ENCODE measurements at places on chromosomes 1 and 21.
A peak's percentile ranks its signal among the peaks of the same experiment; 100 is the strongest.

- DNase-seq, result no peak
Observed at GRCh38 chr1:246155923-246156322, 351.2 kb downstream of the SMYD3 start.

- no peak for DNase-seq
Observed at GRCh38 chr21:22120616-22121266, 1122.5 kb downstream of the NCAM2 start.

- no peak for DNase-seq
Observed at GRCh38 chr1:75129660-75129982, 4.6 kb upstream of the LHX8 start.

DNA sequence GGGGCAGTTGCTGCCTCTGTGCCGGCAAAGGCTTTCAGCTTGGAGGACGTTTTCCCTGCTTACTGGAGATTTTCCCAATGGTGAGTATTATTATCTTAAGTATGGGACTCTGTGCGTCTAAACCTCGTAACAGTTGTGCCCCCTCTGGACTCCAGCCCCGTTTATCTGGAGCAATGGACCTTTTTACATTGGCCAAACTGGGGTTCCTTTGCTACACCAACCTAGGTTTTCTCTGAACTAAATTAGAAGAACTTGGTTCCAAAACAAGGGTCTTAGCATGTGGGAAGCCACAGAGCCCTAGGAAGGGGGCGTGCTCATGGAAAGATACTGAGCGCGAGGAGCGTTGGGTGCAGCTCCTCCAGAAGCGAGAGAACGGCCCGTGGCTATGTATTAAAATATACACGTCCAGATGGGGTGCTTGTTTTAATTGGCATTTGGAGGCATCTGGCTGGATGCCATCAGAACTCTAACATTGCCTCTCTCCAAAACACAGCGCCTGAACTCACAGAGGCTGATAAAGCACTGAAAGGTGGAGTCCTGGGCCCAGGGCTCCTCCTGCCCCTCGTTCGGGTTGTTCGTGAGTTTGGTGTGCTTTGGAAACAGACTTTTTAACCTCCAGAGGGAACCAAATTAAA, 28.4 kb downstream of the POFUT2 start:
- DNase-seq, result no peak

DNA sequence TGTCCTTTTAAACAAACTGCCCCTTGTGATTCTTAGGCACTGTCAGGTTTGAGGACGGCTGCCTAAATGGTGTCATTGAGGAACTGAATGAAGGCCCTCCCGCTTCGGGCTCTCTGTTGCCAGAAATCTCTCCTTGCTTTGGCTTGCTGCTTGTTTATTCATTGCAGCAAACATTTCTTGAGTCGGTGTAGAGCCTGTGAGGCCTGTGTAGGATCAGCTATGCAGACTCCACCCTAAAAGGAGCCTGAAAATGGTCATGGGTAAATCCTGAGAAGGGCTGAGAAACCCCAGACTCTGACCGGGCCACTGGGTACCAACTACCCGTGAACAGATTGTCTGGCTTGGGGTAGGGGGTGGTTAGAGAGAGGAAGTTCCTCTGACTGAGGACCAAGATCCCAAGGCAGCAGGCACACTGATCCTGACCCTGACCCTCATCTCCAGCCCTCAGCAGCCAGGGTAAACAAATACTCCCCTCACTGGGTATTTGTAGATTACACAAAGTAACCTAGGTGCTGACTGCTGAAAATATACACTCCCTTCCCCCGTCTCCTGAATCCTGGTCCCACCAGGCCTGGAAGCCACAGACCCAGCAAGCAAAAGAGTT, 3.1 kb downstream of the IL6R start:
- DNase-seq, result no peak

- no peak for DNase-seq
Observed at GRCh38 chr1:103492003-103492625, 33.4 kb upstream of the RNPC3 start.

GRCh38 chr1:6950001-6950765, 164.9 kb downstream of the CAMTA1 start:
- peak; percentile 94 for DNase-seq

- no peak for DNase-seq
Observed at GRCh38 chr1:34889705-34890104, 30.2 kb upstream of the SMIM12 start.

GRCh38 chr1:206863266-206863665, 2.2 kb upstream of the IL20 start:
- no peak for DNase-seq

GRCh38 chr21:28283641-28284490, 708.8 kb downstream of the LTN1 start:
- no peak for DNase-seq

- DNase-seq, result no peak
Observed at GRCh38 chr1:97066860-97067259, 345.3 kb downstream of the PTBP2 start.

- DNase-seq, result no peak
Observed at GRCh38 chr1:100606438-100606837, 68.5 kb downstream of the GPR88 start.

DNA sequence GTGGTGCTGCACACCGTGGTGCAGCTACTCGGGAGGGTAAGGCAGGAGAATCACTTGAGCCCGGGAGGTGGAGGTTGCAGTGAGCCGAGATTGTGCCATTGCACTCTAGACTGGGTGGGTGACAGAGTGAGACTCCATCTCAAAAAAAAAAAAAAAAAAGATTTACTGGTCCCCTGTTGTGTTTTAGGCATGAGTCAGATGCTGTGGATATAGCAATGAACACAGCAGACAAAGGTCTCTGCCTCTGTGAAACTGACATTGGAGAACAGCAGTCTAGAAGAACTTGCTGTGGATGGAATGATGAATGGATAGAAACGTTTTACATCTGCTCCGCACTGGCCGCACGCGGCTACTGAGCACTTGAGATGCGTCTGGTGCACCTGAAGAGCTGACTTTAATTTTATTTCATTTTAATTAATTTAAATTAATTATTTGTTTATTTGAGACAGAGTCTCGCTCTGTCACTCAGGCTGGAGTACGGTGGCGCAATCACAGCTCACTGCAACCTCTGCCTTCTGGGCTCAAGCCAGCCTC, 24.5 kb upstream of the EPHA2 start:
- DNase-seq, result no peak

DNA sequence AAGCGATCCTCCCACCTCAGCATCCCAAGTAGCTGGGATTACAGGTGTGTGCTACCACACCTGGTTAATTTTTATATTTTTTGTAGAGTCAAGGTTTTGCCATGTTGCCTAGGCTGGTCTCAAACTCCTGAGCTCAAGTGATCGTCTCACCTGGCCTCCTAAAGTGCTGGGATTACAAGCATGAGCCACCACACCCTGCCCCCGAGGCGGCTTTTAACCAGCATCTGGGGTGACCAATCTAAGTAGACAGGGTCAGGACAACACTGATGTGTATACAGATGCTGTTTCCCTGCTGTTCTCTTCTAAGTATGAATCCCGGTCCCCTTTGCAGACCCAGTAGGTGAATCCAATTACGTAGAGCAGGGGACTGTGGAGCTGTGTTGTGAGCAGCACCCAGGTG, 23.9 kb downstream of the THAP3 start:
- no peak for DNase-seq

- no peak for DNase-seq
Observed at GRCh38 chr1:10601342-10602070, 126.8 kb downstream of the PEX14 start.

GRCh38 chr1:30934613-30935012, 26.1 kb upstream of the SDC3 start:
- DNase-seq, result no peak

- DNase-seq, result peak; percentile 46
Observed at GRCh38 chr1:57420981-57421785, 2.7 kb downstream of the DAB1 start.

DNA sequence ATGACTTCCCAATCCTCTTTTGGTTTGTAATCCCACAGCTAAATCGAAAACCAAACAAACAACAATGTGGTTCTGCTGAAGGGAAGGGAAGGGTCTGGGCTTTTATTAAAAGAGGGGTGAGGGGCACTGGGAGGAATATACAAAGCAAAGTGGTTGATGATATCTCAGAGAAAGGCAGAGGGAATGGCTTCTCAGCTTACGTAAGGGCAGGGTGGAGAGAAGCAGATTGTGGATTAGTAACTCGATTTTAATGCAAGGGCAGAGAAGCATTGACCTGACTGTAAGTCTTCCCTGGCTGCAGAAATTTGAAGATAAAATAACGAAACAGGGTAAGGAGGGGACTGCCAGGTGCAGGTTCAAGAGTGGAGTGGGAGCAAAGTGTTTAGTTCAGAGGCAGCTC, 438.2 kb upstream of the LRRC7 start:
- DNase-seq, result no peak

DNA sequence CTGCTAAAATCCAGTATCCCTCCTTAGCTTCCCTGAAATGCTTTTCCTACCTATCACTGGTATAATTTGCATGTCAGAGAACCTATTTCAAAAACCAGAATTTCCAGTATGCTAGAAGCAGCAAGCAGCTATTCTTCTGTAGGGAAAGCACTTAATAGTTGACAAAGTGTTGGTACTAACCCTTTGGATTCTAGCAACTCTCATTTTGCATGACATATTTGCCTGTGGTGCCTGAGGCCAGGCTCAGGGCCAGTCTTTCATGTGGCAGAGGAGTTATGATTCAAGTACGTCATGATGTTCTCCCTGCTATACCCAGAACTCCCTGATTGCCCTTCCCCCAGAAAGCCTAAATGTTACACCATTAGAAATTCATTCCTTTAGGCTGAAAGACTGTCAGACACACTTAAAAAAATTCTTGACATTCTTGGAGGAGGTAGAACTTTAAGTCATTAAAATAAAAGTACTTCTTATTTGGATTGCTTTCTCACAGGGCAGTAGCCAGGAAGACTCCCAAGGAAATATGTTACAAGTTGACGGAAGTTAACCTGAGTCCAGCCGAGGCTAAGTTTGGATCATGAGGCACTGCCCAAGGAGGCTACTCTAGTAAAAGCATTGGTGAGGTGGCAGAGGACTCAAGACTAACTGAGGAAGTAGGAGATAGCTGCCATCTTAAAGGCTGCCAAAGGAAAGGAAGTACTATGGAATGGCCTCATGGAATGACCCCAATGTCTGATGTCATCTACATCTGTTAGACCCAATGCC, 298.4 kb upstream of the SPAG17 start:
- DNase-seq, result no peak

DNA sequence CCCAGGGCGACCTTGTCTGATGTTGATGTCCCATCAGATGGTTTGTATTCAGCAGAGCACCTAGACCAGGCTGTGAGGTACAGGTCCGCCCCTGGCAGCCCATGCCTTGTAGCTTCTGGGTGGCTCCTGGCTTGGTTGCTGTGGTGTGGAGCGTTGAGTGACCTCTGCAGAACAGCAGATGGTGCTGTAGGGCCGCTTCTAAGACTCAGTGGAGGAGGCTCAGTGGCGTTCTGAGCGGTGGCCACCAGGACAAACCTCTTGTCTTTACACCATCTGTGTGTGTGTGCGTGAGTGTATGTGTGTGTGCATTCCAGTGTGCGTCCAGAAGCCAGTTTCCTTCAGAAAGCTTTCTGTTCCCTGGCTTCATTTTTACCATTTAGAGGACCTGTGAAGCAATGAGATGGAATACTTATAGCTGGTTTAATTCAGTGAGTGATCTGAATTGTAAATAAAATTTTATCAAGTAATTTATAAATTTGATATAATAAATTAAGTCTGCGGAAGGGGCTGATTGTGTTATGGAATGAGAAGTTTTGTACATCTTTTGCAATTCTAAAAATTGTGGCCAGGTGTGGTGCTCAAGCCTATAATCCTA, 66.1 kb downstream of the ADARB1 start:
- DNase-seq, result peak; percentile 16

DNA sequence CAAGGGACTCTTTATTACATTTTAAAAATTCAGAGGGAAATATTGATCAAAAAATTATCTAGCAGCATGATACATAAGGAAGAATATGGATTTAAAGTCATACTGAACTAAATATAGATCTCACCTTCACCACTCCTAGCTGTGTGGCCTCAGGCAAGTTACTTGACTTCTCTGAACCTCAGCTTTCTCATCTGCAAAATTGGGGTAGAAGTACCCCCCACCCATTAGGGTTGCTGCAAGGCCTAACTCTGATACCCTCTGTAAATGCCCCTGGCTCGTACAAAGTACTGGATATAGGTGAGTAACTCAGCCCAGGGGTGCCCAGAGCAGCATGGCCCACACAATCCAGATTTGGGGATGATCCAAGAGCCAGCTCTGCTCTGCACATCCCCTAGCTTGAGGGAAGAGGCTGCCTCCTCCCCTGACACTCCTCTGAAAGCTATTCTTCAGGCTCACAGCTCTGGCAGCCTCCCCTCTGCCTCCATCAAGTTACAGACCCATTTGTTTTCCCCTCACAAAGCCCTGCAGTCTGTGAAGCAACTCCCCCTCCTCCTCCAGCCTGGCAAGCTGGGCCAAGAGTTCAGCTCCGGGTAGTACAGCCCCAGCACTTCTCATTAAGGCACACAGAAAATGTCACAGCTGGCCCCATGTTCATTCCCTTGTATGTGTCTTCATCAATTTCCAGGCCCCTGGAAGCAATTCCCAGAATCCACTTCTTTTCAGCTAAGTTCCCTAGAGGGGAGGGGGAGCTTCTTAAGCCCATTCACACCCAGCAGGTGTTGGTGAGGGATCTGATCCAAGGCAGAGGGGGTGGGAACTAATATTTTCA, 143.7 kb downstream of the PLPP3 start:
- DNase-seq, result no peak

DNA sequence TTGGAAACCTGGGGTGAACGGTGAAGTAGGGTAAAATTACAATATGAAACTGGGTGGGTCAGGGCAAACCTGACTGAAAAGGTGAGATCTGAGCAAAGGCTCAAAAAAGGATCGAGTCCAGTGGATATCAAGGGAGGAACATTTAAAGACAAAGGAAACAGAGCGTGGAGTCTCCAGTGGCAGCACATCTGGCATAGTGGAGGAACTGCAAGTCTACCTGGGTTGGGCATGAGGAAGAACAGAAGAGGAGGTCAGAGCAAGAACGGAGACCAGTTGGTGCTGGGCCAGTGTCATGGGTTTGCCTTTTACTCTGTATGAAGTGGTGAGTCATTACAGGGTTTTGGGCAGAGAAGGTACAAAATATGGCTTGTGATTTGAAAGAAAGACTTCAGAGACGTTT, 163.7 kb downstream of the NTPCR start:
- no peak for DNase-seq

DNA sequence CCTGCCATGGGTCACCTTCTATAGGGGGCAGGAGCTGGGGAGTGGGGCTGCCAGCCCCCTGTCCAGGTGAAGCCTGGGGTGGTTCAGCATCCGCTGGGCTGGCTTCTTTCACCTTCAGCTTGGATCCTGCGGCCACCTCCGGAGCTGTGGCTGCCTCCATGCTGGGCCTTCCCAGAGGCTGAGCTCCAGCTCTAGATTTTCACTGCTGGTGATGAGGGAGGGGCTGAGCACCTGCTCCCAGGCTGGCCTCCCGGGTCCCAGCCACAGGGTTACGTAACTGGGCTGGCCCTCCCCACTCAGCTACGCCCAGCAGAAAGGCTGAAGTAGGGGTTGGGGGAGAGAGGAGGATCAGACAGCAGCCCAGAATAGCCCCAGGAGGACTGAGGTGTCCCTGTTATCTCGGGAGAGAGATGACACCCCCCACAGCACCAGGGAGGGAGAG, at the start of gene MYBPHL:
MYBPHL (minus strand) TSS at position 180 of the 442 bp plus-strand sequence; CDS start at position 160, 20 bp downstream.
- DNase-seq, result no peak

Measured in cerebellar nuclear complex (tissue), 1 donor.